Hindlimb muscle (tissue), 1 donor: ENCODE measurements at places on chromosomes 6 and 20. TPM values are rescaled to one million over a fixed set of nuclear protein-coding genes. Genes with fewer than 3 reads are reported as not detected.
A peak's percentile ranks its signal among the peaks of the same experiment; 100 is the strongest.

Gene DEFB115
- polyA plus RNA-seq, result not detected

Gene AVP
- polyA plus RNA-seq, result not detected

- DNase-seq, result no peak
These were observed 8.9 kb upstream of the MICB start for GRCh38 chr6:31489086-31489485.

GRCh38 chr20:15162079-15162647 lies 824.8 kb upstream of the FLRT3 start:
- DNase-seq, result no peak

Gene HCRTR2
- polyA plus RNA-seq, result not detected

GRCh38 chr20:51899674-51900073 lies 97.4 kb upstream of the SALL4 start:
- DNase-seq, result no peak

Gene BANF2
- polyA plus RNA-seq, result not detected

DNA sequence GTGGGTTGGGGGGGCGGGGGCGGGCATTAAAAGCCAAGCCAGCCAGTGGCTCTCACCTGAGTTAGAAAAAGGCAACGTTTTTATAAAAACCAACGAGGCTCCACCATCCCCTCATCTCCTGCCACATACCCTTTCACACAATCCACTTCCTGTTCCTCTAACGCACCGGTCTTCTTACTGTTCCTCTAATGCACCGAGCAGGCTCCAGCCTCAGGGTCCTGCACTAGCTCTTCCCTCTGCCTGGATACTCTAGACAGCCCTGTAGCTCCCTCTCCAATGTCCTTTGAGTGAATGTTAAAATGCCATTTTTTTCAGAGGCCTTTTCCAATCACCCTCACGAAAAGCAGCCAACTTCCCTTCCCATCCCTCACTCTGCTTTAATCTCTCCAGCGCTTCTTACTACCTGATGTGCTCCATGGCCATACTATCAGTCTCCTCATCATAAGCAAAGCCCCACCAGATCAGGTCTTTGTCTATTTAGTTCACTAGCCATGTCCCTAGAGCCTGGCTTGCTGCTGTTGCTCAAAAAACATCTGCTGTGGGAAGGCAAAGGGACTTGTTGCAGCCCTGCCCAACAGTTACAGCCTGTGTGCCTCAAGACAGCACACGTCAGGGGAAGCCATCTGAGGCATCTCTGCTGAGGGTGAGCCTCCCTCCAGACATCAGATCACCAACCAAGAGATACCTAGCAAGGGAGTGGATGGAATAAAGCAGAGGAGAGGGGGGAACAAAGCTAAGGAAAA lies 3.9 kb downstream of the FKBP1A start:
- no peak for DNase-seq

DNA sequence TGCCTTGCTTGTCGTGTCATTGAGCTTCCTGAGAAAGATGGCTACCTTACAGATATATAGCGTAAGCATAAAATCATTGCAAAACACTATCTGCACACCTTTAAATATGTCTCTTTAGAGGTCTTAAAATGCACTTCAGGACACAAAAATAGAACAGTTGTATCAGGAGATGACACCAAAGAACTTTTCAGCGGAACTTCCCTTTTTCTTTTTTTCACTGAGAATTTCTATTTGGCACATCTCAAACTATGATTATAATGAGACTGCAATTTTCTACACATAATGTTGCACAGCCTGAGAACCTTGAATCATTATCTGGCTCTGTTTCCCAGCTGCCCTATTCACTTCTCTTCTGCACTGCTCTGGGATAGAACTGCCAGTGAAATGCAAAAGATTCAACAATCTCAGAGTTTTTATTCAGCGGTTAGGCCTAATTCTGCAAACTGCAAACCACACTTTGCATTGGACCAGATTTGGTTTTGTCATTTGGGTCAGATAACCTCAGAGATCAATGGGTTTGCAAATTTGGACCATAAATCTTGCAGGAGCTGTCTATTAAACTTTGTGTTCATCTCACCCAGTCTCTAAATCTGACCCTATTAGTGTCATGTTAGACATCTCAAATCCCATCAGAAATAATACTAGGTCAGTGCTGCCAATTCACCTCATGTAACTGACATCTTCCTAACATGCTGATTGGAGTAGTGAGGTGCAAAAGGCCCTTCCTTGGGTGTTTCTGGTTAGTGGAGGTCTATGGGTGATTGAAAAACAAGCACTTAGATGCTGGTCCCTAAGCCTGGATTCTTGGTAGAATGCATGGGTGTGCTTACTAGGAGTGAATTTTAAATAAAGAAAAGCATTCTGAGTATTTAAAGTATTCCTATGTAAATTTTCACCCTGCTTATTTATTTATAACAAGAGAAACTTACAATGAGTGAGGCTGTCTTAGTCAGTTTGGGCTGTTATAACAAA lies 382.7 kb downstream of the UTRN start:
- no peak for DNase-seq

Gene TNFRSF6B
- 1.6 TPM for polyA plus RNA-seq

DNA sequence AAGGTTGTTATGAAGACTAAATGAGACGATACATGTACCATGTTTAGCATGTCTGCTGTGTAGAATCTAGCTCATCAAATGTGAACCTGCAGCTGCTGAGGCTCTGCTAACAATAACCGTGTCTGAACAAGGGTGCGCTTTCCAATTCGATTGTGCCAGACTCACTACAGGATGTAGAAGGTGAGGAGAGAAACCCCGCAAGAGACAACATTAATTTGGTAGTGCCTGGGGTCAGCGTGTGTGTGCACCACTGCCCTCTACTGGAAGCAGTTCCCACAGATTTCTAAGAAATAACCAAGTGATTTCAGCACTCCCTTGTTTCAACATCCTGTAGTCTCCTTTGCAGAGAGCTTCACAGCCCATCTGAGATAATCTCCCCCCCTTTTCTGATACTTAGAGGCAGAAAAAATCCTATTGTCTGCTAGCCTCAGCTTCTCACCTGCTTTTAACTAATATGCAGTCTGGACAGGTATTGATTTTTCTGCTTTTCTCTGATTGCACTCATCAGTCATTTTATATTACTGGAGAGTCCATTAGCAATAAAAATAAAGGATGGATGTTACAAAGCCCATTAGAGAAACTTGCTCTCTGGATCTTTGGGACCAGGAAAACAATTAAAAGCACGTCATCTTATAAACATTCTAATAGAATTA lies 96.7 kb upstream of the BACH2 start:
- DNase-seq, result peak; percentile 61

DNA sequence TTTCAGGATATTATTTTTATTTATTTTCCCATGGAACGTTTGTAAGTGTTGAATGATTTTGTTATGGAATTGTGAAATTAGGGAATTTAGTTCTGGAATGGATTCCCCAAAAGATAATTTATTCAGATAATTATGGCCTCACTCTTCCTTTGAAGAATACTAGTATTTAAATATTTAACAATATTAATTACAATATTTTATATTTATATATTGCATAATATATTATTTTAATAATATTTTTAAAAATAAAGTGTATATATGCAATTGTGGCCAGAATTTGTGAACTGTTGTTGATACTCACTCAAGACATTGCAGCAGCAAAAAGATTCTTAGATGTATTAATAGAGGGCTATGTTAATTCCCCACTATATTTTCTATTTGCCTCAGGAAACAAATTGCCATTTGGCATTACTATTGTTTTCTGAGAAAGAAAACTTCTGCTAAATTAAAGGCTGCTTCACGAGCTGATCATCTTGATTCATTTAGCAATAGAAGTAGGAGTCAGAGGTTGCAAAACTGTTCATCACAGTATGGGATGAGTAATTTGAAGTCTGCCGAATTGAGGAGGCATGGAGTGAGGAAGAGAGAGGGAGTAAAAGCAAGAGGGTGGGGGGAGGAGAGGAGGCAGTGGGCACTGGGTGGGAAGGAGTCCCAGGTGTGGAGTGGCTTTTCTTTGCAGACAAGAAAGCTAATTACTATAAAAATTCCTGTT lies 729.2 kb downstream of the DHX35 start:
- DNase-seq, result no peak

GRCh38 chr6:37709250-37709931 lies 11.7 kb upstream of the MDGA1 start:
- no peak for DNase-seq

- DNase-seq, result no peak
These were observed 6.2 kb downstream of the CD93 start for GRCh38 chr20:23079926-23080325.

Gene HSPA1A
- polyA plus RNA-seq, result 84.3 TPM

- no peak for DNase-seq
These were observed 230.3 kb downstream of the IBTK start for GRCh38 chr6:82017288-82017687.

Gene TDRD6
- polyA plus RNA-seq, result 0.76 TPM

Gene UST
- 5.8 TPM for polyA plus RNA-seq

Gene SLC32A1
- polyA plus RNA-seq, result not detected

Gene VGLL2
- polyA plus RNA-seq, result 82.7 TPM

DNA sequence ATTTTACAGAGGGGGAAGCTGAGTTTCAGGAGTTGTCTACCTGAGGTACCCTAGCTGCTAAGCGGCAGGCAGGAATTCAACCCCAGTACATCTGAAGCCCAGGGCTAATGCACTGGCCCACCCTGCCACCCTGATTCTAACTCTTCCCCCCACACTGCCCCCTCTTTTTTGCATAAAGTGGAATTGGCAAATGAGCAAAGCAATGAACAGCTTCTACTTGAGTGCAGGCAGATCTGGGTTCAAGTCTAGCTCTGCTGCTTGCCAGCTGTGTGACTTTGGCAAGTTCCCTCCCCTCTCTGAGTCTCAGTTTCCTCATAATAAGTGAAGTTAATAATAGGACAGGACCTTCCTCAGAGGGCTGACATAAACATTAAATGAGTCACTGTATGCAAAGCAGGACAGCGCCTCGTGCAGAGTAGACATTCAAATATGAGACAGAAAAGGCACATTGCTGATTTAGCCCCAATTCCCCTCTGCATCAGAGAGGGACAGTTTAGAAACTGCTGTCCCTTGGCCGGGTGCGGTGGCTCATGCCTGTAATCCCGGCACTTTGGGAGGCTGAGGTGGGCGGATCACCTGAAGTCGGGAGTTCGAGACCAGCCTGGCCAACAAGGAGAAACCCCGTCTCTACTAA lies 4.7 kb downstream of the ADA start:
- DNase-seq, result no peak

DNA sequence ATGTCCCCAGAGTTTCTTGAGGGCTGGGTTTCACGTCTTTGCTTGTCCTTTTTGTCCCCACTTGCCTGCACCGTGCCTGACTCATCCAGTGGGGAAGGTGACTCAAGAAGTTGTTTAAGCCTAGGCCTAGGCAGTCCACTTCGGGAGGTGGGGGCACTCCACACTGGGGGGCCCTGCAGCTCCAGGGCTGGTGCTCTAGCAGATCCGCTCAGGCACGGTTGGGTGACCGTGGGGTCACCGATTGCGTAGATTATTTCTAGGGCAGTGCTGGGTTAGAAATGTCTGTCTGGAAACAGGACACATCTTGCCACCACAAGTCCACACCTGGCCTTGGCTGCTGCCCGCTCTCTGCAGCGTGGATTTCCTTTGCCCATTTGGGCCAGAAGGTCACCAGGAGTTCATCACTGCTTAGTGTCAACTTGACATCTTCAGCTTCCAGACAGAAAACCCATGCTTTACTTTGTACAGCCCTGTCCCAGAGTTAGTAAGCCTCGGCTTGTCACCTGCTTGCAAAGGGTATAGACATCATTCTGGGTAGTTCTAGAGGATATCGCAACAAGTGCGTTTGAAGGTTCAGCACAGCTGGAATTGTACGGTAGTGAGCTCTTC lies 13.6 kb upstream of the C20orf144 start:
- DNase-seq, result no peak

Gene TGM3
- 0.61 TPM for polyA plus RNA-seq

GRCh38 chr6:42569102-42570028 lies 5.5 kb downstream of the UBR2 start:
- DNase-seq, result no peak

DNA sequence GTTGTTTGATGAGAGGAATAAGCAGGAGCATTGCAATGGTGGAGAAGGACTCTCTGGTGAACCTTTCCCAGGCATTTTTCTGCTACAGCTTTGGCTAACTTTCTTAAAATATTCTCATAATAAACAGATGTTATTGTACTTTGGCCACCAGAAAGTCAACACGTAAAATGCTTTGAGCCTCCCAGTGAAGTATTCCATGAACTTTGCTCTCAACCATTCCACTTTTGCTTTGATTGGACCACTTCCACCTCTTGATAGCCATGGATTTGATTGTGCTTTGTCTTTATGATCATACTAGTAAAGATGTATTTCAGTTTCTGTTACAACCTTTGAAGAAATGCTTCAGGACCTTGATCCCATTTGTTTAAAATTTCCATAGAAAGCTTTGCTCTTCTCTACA lies 241.1 kb downstream of the TENT5A start:
- no peak for DNase-seq
